ENCODE measurements at places on chromosomes 2 and 18.

DNA sequence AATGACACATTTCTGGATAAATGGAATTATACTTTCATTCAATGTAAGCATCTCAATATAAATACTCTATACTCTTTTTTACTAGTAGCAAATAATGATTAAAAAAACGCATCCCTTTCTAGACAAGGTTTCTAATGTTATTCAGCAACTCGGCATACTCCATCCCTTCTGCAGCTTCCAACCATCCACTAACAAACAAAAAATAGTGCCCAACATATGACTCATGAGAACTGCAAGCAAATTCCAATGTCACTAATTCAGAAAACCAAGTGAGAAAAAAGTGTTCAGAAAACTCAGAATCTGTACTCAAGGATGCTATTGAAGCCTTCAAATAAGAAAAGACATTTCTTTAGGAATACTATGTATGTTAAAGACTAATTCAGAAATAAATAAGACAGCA, 140.0 kb downstream of the BAZ2B start:
- DNase-seq, result no peak

DNA sequence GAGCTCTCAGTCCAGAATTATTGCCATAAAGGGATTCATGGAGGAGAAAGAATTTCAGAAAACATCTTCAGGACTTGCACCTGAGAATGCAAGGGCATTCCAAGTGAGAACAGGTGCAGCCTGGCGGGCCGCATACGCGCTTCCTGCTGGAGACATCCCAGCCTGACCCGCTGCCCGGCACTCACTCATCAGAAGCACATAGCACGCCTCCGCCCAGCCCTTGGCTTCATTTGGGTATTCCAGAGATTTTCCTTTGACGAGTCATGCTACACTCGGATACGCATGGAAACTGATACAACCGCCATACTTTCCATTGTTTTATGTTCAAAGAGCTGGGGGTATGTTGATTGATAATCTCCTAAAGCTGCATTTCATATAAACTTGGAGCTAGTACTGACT, 228.0 kb upstream of the ID2 start:
- DNase-seq, result peak; percentile 56

- no peak for DNase-seq
Observed at GRCh38 chr18:49247781-49248180, 212.7 kb downstream of the DYM start.

GRCh38 chr2:31253356-31254131, 19.6 kb downstream of the EHD3 start:
- DNase-seq, result no peak

DNA sequence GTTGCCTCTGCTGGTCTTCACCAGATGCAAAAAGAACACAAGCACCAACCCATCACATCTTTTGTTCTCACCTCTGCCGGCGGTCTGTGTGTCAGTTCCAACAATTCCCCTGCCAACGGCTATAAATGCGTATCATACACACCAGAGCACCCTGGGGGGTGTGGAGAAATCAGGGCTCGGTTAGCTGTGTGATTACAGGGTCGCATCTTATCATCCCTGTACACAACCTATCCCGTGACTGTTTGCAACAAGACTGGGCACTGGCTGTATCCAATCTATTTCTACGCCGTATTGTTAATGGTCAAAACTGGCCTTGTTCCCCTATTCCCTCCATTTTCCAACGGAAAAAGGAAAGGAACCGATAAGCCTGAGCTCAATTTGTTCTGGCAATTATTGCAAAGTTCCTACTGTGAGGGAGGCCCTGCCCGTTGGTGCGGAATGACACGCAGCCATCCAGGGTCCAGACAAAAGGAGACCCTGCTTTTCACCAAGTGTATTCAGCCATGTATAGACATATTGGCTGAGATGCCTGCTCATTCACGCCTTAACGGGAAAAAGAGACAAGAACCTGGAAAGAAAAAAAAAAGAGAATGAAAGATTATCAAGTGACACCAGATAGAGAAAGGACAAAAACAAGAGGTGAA, 136.9 kb downstream of the CDH20 start:
- no peak for DNase-seq

DNA sequence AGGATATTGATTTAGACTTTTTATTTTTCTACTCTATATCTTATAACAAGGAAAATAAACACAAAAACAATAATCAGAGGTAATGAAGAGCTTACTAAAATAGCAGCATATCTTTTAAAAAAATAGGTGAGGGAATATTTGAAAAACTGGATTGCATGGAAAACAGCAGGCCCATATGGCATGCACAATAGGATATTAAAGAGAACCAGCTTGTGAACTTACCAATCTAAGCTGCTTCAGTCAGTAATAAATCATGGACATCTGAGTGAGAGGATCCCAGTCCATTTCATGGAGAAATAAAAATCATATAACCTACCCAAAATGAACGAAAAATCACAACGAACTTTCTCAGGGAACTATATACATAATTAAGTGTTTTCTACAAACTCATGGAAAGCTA, 634.6 kb downstream of the ADCYAP1 start:
- no peak for DNase-seq

DNA sequence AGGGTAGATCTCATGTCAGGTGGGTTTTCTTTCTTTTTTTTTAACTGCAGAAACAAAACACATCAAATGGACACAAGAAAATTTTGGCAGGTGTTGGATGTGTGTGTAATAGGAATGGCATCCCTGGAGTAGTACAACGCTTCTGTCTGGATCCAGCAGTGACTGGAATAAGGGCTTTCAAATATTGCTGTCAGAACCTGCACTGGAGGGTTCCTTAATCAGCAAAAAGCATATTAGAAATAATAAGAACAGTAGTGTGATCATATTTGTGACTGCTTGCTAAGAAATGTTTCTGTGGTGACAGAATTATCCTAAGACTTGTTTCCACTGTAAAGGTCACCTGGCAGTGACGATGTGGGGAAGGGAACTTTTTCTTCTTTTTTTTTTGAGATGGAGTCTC, 30.8 kb downstream of the CREG2 start:
- no peak for DNase-seq

- DNase-seq, result no peak
Observed at GRCh38 chr2:190976521-190976920, 37.5 kb downstream of the STAT1 start.

- DNase-seq, result no peak
Observed at GRCh38 chr18:30765247-30765646, 277.3 kb downstream of the DSC3 start.

- DNase-seq, result no peak
Observed at GRCh38 chr18:42959528-42959927, 156.0 kb downstream of the RIT2 start.

DNA sequence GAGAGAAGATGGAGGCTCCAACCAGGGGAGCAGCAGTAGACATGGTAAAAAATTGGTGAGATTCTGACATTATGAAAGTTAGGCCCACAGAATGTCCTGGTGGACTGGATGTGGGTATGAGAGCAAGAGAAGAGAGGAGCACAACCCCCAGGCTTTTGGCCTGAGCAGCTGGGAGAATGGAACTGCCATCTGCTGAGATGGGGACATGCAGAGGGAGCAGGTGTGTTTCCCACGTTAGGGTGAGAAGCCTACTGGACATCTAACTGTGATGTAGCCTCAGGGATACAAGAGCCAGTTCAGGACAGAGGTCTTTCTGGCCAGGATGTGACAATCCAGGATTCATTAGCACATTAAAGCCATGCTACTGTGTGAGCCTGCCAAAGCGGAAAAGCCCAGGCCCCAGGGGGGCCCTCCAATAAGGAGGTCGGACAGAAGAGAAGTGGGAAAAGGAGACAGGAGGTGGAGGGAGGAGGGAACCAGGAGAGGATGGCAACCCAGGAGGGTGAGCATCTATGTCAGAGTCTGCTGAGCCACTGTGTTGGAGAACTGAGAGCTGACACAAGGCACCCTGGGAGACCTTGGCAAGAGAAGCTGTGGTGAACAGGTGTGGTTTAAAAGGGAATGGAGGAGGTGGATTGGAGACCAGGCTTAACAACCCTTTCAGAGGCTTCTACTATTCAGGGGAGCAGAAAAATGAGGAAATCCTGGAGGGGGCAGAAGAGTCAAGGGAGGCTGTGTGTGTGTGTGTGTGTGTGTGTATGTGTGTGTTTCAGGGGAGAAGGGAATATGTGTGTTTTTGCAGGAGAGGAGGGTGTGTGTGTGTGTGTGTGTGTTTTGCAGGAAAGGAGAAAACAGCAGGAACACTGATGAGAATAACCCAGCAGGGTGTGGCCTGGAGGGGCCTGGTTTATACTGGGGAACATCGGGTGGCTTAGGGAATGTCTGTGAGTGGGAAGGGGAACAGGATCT, 10.5 kb downstream of the CYB5A start:
- DNase-seq, result no peak

- DNase-seq, result no peak
Observed at GRCh38 chr2:184945824-184946223, 347.5 kb downstream of the ZNF804A start.

- no peak for DNase-seq
Observed at GRCh38 chr18:49846361-49846662, 33.0 kb upstream of the ACAA2 start.

- no peak for DNase-seq
Observed at GRCh38 chr2:53646788-53647187, 120.8 kb upstream of the CHAC2 start.

GRCh38 chr2:126766969-126767296, 111.0 kb downstream of the GYPC start:
- no peak for DNase-seq

GRCh38 chr2:11307764-11308415, 36.5 kb downstream of the ROCK2 start:
- DNase-seq, result no peak

GRCh38 chr18:63859781-63860475, 27.6 kb upstream of the SERPINB2 start:
- no peak for DNase-seq

DNA sequence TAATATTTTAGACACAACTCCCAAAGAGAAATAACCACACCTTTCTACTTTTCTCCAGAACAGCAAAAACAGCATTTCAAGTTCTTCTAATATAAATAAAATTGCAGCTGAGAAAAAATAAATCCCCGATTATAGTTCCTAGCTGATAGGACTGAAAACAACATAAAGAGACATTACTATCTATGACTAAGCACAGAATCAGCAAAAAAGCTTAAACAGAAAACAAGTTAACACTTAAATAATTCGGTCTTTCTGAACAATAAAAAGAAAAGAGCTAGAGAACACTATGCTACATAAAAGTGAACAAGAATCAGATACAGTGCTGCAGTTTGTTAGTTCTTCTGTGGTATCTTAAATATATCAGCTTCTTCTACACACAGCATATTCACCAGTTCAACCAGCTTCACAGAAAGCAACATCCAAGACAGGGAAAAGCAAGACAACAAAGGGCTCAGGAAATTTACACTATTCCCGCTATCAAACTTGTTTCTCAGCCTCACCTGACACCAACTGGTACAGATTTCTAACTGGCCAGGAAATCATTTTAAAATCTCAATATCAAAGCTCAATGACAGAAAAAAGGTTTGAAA, 28.6 kb downstream of the FEZ2 start:
- no peak for DNase-seq

GRCh38 chr2:118059919-118060478, 28.3 kb upstream of the INSIG2 start:
- DNase-seq, result no peak

- no peak for DNase-seq
Observed at GRCh38 chr2:210553373-210553772, 3.0 kb upstream of the CPS1 start.

GRCh38 chr2:232551250-232551638, 755 bp downstream of the EIF4E2 start:
- no peak for DNase-seq

DNA sequence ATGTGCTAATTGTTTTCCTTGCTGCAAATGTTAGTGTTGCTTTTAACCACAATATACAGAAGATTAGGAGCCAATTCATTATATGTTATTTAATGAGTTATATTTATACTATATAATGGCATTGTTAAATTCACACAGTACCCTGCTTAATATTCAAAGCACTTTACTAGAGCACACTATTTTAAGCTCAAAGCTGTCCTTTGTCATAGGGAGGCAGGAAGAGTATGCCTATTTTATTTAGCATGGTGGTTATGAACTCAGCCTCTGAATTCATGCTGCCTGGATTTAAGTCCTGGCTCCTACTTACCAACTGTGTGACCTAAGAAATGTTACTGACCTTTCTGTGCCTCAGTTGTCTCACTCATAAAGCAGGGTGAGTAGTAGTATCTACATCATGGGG, 80.5 kb downstream of the FASTKD2 start:
- DNase-seq, result no peak

DNA sequence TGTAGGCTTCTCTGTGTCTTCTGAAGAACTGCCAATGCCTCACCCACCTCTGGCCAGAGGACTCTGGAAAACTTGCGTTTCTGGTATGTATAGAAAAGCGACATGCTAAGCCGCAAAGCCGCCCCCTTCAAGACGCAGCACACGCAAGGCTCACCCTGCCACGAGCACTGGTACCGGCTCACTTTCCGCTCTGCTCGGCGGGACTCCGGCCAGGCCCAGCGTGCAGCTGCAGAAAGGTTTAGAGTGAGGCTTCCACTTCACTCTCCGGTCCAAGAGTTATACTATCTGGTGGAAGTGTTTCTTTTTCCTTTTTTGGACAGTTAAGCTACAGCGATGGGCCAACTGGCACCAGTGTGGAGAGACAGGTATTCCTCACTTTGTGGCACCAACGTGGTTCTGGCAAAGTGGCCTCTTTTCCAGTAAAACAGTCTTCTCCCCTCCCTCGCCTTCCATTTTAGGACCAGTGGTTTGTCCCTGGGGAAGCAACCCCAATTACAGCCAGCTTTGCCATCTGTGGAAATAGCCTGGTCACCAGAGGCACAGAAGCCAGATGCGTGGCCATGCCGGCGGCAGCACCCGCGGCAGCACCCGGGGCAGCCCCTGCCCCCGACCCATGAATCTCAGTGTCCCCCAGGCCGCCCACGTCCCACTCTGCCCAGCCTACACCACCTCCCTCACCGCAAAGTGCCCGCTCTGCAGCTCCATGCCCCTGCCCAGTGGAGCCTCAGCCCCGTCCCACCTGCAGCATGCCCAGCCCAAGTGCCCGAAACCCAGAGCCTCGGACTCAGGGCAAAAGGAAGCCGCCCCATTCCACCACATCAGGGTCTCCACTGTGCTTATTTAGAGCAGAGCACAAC, 91.6 kb upstream of the CTDP1 start:
- peak; percentile 61 for DNase-seq

DNA sequence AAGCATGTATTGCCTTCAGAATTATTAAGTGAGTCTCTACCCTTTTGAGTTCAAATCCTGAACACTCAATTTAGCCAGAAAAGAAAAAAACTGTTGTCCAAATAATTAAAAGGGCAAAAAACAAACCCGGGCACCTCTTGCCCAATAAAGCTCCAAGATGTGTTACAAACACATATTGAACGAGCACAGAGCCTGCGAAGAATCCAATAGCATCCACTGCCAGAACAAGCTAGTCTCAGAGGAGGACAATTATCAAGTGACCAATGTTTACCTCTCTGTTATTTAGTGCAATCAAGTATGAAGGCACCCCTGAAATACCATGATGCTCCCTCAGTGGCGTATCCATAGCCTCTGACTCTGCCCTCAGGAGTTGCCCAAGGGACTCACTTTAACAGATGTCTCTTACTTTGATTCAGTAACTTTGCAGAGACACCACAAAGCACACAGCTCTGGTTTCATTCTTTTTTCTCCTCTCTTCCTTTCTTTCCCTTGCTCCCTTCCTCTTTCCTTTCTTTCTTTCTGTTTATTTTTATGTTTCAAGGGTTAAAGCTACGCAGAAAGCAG, 93.5 kb upstream of the SPATS2L start:
- no peak for DNase-seq
